ENCODE measurements at places on chromosomes 5 and 9.

DNA sequence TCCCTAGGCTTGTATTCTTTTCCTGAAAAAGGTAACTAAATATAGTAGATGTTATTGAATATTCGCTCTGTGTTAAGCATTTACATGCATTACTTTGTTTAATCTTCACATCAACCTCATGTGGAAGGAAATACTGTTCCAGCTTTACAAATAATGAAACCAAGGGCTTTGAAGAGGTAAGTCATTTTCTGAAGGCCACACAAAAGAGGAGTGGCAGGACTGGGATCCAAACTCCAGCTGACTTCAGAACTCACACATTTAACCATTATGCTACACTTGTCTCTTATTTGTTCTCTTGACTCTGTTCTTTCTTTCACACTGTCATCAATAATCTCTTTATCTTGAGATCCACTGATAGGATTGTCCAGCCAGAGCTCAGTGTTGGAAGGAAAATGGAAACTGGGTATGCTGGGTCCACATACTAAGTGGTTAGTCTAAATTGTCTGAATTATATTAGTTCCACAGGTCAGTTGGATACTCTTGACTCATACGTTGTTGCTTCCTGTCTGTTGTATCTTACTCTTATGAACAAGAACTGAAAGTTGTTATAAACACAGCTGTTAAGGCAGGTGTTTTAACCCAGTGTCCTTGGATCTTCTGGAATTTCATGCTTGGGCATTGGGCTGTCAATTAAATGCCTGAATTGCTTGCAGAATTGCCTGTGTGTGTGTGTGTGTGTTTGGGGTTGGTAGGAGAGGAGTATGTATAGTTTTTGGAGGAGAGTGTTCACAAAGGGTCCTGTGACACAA is 65.6 kb downstream of the TLE4 start:
- no peak for DNase-seq

DNA sequence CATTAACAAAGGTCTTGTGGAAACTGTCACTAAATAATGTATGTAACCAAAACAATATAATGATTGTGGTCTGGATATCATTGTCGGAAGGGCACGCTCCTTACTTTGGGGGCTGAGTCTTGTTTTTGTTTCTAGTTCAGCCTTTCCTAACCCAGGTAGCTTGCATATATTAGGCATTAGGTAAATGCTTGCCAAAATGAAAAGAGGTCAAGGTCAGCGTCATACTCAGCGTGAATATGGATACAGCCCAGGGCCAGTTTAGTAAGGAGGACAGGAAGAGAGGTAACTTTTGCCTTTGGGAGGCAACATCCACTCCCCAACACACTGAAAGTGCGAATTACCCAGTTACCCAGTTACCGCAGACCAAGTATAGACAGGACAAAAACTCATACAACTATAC is 171.4 kb downstream of the RAB3C start:
- no peak for DNase-seq

GRCh38 chr9:21591221-21592062 is 109.3 kb upstream of the IFNE start:
- DNase-seq: peak; percentile 96

DNA sequence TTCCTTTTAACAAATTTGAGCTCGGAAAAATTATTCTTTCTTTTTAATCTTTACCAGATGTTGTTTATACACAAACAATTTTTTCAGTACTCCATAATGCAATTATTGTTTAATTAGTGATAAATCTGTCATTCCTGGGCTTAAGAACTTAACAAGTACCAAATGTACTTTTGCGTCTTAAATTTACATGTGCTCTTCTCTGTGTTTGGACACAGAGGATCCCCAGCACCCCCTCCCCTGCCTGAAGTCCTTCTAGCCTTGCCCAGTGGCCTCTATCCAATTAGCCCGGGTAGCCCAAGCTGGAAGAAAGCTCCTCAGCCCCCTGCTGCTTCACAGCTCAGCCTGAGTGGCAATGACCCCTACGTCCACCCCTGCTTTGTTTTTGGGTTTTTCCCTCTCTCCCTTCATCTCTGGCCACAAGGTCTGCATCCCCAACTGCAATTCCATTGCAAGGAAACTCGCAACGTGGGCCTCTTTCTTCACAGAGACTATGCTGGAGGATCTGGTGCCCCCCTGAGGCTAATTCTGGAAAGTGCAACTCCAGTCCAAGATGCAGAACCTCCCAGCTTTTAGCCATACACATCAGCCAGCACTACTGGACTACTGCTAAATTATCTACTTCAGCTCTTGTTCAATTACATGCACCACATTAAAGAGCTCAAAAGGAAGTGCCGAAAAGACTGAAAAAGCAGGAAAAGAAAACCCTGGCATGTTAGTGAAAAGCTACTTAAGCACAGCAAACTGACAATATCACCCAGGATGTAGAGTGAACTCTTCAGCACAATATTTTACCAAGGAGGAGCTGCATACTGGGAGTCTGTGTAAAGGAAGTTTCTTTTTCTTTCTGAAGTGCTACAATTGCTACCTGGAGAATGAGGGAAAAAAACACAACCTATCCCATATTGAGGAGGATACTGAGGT is 186.2 kb downstream of the FANCC start:
- DNase-seq: peak; percentile 51

GRCh38 chr9:108621991-108622855 is 233.6 kb downstream of the ACTL7B start:
- DNase-seq: peak; percentile 84

DNA sequence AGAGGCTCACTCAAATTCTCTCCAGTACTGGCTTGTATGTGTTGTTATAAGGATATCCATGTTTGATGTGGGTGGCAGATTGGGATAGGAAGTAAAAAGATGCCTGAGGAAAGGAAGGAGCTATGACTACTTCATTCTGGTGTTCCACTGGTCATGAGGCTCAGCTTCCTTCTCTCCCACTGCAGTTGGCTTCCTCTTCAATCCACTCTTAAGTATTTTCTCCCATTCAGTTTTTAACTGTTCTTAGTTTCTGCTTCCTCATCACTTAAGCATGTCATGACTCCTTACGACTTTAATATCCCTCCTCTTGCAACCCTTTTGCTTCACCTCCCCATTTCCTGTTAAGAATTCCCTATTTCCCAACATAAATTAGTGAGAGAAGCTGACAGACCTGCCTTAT is 81.1 kb downstream of the PJA2 start:
- peak; percentile 30 for DNase-seq
